ENCODE measurements at places on chromosomes 7 and 10. TPM values are rescaled to one million over a fixed set of nuclear protein-coding genes. Genes with fewer than 3 reads are reported as not detected.

DNA sequence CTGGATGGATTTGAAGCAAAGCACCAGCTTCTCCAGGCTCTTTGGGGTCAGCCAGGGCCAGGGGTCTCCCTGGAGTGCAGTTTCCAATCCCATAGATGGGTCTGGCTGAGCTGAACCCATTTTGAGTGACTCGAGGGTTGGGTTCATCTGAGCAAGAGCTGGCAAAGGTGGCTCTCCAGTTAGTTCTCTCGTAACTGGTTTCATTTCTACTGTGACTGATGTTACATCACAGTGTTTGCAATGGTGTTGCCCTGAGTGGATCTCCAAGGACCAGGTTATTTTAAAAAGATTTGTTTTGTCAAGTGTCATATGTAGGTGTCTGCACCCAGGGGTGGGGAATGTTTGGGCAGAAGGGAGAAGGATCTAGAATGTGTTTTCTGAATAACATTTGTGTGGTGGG lies 14.2 kb downstream of the LEP start:
- DNase-seq = no peak

TRPV5 gene
- not detected for total RNA-seq

DNA sequence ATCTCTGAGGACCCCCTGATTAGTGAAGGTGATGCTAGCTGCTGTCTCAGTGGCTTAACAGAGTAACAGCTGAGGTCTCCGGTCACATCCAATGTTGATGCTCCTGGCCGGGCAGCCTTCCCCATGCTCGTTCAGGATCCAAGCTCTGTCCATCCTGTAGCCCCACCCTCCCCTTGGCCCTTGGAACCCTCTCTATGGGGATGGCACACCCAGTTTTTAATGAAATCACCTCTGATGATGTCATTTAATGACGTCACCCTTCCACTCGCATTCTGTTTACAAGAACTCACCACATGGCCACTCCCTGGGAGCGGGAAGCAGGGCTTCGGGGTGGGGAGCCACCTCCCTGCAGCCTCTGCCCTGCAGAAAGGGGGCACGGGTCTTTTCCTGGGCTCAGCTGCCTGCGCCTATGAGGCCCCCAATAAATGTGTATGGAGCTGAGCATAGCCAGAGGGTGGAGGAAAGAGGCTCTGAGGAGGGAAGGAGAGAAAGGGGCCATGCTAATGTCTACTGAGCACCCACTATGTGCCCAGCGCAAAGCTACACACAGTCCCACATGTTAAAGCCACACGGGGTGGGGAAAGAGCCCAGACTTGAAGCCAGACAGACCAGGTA lies 95.5 kb downstream of the OAT start:
- DNase-seq = no peak

GRCh38 chr10:7553531-7553930 lies 113.2 kb downstream of the ITIH5 start:
- no peak for DNase-seq

CPVL gene
- total RNA-seq = 31.3 TPM

SMKR1 gene
- not detected for total RNA-seq

- DNase-seq = no peak
Measured at GRCh38 chr10:67976292-67977245, 92.1 kb downstream of the SIRT1 start.

- DNase-seq = no peak
Measured at GRCh38 chr7:108078691-108079090, 51.5 kb downstream of the LAMB4 start.

PIK3CG gene
- total RNA-seq = 0.23 TPM

DNA sequence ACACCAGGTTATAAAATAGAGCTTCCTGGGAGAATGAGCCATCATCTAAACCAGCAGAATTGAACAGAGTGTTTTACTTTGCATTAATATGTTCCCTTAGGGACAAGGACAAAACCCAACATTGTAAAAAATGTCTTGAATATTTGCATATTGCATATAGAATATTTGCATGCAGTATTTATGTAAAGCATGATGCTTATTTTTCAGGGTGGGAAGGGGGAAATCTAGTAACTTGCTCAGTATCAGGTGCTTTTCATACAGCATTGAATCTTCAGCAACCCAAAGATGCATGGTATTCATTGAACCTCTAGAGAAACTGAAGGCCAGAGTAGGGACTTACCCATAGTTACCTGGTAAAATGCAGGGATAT lies 409.2 kb upstream of the ZMIZ1 start:
- no peak for DNase-seq

CADPS2 gene
- total RNA-seq = 5.6 TPM

CNNM1 gene
- 0.63 TPM for total RNA-seq

GJD4 gene
- not detected for total RNA-seq

GRCh38 chr10:14605231-14605925 lies 169.3 kb downstream of the FAM107B start:
- peak; percentile 92 for DNase-seq

DNA sequence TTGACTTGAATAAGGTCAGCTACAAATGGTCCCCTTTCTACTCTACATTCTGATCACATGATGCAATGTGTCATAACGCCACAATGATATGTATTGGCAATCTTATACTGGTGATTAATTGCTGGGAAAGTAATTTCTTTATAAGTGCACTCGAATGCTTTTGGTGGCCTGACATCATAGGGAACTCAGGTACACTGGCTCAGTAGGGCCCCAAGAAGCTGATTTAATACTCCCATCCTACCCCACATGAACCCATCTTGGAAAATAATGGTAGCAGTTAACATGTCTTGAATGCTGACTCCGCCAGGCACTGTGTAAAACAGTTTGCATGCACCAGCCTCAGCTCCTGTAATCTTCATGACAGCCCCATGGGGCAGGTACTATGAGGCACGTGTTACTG lies 186.9 kb downstream of the SNX10 start:
- DNase-seq = no peak

GFRA1 gene
- 42.7 TPM for total RNA-seq

GRCh38 chr7:140069298-140069949 lies 6.7 kb upstream of the PARP12 start:
- no peak for DNase-seq

OPN4 gene
- not detected for total RNA-seq

- DNase-seq = no peak
Measured at GRCh38 chr7:149202831-149203231, 7.5 kb downstream of the ZNF282 start.

MCU gene
- total RNA-seq = 32.7 TPM

- DNase-seq = no peak
Measured at GRCh38 chr7:17988858-17989257, 38.8 kb downstream of the PRPS1L1 start.

NPC1L1 gene
- total RNA-seq = 0.23 TPM

PNLIPRP3 gene
- not detected for total RNA-seq

DNA sequence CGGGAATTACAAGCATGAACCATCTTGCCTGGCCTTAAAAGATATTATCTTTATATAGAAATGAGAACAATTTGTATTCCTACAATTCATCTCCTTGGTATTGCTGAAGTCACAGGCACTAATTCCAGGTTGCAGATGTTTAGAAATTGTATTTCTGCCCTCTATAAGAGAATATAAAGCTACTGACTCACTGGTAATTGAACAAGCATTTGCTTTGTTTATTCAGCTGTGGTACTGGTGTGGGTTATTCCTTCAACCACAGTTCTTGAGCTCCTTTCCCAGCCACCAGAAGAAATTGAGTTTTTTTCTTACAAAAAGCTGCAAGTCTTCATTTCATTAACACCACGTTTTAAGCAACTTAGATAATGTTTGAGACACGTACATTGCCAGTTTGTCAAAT lies 29.0 kb upstream of the MPP7 start:
- DNase-seq = no peak

CFAP46 gene
- 1.1 TPM for total RNA-seq

- no peak for DNase-seq
Measured at GRCh38 chr7:92402920-92403759, 44.1 kb upstream of the GATAD1 start.

GRCh38 chr7:139192014-139192706 lies 38.9 kb upstream of the UBN2 start:
- no peak for DNase-seq

C7orf57 gene
- total RNA-seq = not detected

- no peak for DNase-seq
Measured at GRCh38 chr7:106056513-106057203, 55.5 kb downstream of the SYPL1 start.

DNA sequence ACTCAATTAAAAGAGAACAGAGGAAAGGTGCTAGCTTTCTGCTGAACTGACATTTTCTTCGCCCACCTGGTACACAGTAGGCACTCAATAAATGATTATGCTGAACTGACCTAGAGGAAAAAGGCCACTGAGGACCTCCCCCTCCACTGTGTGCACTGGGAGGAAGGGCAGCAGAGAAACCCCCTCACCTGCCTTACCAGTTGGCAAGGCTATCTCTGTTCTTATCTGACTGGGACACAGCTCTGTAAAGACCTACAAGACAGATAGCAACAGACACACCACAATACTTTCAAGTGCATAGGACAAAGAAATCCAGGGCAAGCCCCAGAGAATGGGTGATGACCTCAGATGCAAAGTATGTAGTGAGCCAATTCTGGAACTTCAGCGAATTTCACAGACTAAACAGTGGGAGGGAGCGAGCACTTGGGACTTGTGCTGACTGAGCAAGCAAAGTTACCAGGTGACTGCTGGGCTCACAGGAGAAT lies 30.4 kb downstream of the PDLIM1 start:
- DNase-seq = peak; percentile 92

NKX2-3 gene
- total RNA-seq = not detected

GRCh38 chr7:11935905-11936304 lies 103.9 kb upstream of the THSD7A start:
- no peak for DNase-seq

DNA sequence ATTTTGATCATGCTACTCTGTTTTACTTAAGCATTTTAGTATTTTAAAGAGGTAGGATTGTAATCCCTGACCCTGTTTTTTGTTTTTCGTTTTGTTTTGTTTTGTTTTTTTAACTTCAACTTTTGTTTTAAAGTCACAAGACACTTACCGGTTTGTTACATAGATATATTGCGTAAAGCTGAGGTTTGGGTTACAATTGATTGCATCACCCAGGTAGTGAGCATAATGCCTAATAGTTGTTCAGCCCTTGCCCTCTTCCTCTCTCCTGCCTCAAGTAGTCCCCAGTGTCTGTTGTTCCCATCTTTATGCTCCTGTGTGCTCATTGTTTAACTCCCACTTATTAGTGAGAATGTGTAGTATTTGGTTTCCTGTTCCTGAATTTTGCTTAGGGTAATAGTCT lies 93.1 kb upstream of the TEX47 start:
- no peak for DNase-seq

- DNase-seq = no peak
Measured at GRCh38 chr7:107025449-107026103, 18.9 kb upstream of the PRKAR2B start.

CPXM2 gene
- total RNA-seq = 1.9 TPM

FKBP9 gene
- total RNA-seq = 72.0 TPM

GRCh38 chr7:28984631-28985030 lies 26.5 kb upstream of the TRIL start:
- DNase-seq = no peak

GRCh38 chr7:25851332-25852210 lies 300.4 kb upstream of the NFE2L3 start:
- DNase-seq = peak; percentile 38

- DNase-seq = no peak
Measured at GRCh38 chr7:134931487-134931886, 54.8 kb upstream of the AGBL3 start.

OR2A1 gene
- total RNA-seq = not detected

DNA sequence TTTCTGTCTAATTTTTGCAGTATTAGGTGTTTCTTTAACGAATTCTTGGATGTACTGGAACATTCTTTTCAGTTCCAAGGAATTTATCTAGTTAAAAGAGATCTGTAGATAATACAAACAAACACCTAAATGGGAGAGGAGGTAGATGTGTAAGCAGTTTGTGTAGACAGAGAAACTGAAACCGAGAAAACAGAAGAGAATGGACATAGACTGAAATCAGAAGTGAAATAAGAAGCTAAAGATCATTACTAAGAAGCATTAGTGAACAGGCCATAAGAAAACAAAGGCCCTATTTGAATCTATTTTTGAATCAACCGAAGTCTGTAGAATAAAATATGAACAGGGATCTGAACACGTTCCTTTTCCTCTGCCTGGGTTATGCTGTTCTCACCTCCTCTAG lies 26.5 kb upstream of the TMEM229A start:
- DNase-seq = no peak

EEF1AKMT2 gene
- total RNA-seq = 16.0 TPM

DNA sequence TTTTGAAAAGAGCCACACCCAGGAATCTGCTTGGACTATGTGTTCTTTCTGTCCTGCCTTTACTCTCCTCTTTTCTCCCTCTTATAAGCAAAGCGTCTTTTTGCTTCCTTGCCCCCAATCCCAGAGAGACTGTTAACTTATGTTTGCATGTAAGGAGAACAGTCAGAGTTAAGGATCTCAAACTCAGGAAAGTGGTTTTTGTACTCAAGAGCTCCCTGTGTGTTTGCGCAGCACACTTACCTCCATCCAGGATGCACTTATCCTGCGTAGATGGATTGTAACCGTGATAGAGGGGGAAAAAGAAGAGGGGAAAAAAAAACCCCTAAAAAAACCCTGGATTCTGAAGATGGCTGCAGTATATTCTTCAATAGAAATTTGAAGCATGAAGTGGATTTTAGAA lies 228.9 kb downstream of the AUTS2 start:
- DNase-seq = no peak

- DNase-seq = no peak
Measured at GRCh38 chr10:102449321-102450123, 1.8 kb downstream of the C10orf95 start.

GRCh38 chr10:71094712-71095390 lies 117.5 kb upstream of the UNC5B start:
- DNase-seq = no peak

DNA sequence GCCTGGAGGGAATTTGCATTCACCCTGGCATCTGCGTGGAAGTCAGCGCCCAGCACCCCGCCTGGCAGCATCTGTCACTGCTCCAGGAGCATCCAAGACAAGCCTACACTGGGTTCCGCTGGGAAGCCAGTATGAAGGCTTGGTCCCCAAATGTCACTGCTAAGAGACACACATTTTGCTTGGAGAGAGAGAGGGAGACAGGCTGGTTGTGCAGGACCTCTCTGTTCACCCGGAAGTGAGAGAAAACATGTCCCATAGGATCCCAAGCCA lies 119.5 kb downstream of the SEC23IP start:
- no peak for DNase-seq

BAG3 gene
- 39.1 TPM for total RNA-seq

- no peak for DNase-seq
Measured at GRCh38 chr10:52645187-52645758, 127.3 kb downstream of the MBL2 start.

COL1A2 gene
- total RNA-seq = 10.9 TPM

TAS2R41 gene
- not detected for total RNA-seq

GRCh38 chr7:99835189-99835588 lies 7.4 kb downstream of the CYP3A43 start:
- DNase-seq = no peak

CPEB3 gene
- 0.58 TPM for total RNA-seq

LOXL4 gene
- total RNA-seq = 5.4 TPM

All from epithelial cell of proximal tubule (primary cell).